ENCODE measurements at places on chromosomes 7 and 10.

DNA sequence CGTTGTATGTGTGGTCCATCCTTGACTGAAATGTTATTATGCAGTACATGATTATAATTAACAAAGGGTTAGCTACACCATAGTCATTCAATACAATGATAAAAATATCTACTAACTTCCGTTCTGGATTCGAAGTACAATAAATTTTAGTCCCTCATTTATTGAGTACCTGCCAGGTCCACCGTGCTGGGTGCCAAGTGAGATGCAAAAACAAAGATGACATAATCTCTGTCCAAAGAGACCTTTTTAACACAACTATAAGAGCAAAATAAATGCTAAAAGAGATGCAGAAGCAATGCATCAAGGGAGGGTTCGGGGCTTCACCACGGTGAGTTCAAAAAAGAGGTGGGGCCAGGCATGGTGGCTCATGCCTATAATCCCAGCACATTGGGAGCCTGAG lies 33.1 kb downstream of the LAMB1 start:
- no peak for DNase-seq

- no peak for DNase-seq
Observed at GRCh38 chr7:67512481-67512880, 515.8 kb downstream of the TYW1 start.

DNA sequence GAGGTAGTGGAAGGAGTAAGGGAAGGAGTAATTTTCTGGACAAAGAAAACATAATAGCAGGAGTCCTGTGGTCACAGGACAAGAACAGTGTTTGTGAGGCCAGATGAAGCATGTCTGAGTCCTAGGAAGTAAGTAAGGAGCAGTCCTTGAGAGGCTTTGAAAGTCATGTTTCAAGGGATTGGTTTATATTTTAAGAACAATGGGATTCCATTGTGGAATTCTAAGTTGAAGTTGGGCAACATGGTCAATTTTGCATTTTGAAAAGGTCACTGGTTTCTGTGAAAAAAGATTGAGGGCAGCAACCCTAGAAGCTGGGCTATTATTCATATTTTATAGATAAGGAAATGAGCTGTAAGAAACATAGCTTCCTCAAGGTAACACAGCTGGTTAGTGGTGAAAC lies 10.8 kb upstream of the SLC25A28 start:
- no peak for DNase-seq

DNA sequence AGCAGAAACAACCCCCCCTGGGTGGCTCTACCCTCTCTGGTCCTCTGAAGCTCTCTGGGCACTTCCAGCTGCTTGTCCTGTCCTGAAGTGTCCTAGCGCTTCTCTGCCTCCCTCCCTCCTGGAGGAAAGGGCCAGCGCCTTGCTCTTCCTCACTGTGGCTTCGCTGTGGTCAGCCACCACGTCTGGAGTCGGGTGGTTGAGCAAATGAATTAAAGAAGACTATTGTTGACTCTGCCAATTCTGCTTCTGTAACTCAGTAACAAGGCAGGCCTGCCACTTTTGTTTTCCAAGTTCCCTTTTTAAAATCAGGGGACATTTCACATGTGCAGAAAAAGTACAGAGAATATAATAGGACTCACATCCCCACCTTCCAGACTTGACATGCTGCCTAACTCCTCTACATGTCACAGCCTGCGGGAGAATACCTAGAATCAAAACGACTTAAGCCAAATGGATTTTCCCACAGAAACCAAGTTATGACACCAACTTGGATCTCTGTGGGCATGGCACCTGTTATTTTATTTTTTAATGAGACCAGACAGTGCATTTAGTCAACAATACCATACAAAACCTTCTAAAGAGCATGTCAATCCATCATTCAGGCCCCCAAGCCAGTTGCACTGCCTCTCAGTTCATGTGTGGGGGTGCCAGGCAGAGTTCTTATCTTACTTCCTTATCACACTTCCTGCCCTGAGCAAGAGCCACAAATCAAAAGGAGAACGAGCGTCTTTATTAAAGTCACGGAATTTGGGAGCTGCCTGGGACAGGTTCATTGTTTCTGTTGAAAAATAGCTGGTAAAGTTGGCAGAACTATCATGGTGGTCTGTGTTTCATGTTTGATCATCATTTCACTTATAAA lies 6.8 kb downstream of the FFAR4 start:
- peak; percentile 29 for DNase-seq

DNA sequence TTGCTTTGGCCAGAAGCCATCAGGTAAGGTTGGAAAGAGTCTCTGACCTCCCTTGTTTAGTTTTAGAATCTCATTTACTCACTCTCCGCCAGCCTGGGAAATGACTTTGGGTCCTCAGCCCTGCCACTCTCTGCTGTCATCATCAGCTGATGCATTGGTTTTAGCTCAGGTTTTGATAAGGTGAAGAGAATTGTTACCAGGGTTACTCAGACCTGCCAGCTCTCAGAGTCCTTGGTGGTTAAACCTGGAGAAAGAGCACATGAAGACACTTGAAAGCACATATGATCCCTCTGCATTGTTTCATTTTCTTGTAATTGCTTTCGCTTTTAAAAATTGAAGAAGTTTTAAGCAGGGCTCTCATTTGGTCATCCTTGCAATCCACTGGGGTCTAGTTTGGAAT lies 4.0 kb upstream of the CROT start:
- no peak for DNase-seq

- DNase-seq, result no peak
Observed at GRCh38 chr10:75024971-75025523, 86.4 kb upstream of the SAMD8 start.

- DNase-seq, result no peak
Observed at GRCh38 chr7:27152816-27153442, 546 bp upstream of the HOXA3 start.

DNA sequence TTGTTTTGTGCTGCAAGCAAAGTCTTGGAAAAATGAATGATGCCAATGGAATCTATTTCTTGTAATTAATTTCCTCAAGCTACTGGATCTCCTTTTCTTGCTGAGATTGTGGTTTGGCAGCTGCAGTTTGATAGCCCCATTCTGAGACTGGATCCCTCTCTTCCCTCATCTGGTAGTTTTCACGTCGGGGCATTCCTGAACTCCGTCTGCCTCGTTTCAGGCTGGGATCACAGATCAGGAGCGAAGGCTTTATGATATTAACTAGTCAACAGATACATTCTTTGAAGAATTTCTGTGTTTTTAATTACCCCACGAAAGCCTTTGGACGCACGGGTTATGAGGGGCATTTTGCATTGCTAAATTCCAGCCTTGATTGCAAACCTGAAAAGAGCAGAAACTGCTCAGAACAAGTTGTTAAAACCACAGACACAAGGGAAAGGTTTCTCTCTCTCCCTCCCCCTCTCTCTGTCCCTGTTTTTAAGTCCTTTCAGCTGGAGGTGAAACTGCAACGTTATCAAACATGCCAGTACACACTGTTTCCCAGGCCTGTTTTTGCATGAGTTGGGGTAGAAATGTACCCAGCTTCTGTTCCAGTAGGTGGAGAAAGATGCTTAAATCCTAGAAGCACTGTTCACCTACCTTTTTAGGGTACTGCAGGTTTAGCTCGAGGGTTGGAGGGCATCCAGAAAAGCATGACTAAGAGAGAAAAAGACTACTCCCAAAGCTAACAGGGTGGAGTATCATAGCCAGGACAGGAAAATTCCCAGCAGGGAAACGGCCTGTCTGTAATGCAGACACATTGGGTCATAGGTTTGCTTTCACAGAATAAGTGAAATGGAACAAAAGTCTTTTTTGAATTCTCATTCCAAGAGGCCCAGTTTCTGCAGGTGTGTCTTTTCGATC lies 124.3 kb downstream of the CUX1 start:
- peak; percentile 81 for DNase-seq

- peak; percentile 78 for DNase-seq
Observed at GRCh38 chr7:151518105-151518946, 1.4 kb downstream of the RHEB start.

DNA sequence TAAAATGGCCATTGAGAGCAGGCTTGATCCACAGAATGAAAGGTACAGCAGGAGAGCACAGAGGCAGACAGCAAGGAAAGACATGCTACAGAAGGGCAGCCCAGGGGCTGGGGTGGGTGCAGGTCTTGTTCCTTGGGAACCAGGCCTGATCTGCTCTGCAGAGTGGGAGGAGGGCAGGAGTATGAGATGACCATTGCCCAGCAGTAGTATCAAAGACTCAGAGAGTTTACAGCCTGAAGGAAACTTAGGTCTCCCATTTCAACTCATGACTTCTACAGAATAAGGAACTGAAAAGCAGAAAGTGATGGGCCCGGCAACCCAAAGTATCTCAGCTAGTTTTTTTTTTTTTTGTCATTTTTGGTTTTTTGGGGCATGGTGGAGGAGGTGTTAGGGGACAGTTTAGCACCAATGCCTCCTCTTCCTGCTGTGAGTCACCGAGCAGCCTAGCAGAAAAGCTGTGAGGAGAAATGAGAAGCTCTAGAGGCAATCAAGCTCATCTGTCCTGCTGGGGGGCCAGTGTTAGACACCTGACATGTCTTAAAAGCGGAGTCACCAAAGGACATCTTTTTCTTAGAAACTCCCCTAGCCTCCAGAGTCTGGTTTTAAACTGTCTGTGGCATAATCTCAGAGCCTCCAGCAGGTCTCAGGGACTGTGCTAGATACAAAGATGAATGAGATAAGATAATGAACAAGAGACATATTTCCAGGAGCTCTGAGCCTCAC lies 34.3 kb upstream of the HERPUD2 start:
- DNase-seq, result peak; percentile 39

GRCh38 chr10:43978091-43978490 lies 329.4 kb upstream of the ZNF32 start:
- DNase-seq, result no peak

- no peak for DNase-seq
Observed at GRCh38 chr10:122304054-122304579, 33.0 kb downstream of the BTBD16 start.

- no peak for DNase-seq
Observed at GRCh38 chr7:158567153-158567603, 20.4 kb downstream of the PTPRN2 start.

GRCh38 chr7:87316097-87316700 lies 29.3 kb upstream of the CROT start:
- no peak for DNase-seq

GRCh38 chr10:115992236-115992986 lies 280.6 kb downstream of the GFRA1 start:
- no peak for DNase-seq

- no peak for DNase-seq
Observed at GRCh38 chr7:128157906-128158305, 83.2 kb upstream of the LEP start.

- peak; percentile 43 for DNase-seq
Observed at GRCh38 chr7:151086802-151087244, 548 bp downstream of the AGAP3 start.

DNA sequence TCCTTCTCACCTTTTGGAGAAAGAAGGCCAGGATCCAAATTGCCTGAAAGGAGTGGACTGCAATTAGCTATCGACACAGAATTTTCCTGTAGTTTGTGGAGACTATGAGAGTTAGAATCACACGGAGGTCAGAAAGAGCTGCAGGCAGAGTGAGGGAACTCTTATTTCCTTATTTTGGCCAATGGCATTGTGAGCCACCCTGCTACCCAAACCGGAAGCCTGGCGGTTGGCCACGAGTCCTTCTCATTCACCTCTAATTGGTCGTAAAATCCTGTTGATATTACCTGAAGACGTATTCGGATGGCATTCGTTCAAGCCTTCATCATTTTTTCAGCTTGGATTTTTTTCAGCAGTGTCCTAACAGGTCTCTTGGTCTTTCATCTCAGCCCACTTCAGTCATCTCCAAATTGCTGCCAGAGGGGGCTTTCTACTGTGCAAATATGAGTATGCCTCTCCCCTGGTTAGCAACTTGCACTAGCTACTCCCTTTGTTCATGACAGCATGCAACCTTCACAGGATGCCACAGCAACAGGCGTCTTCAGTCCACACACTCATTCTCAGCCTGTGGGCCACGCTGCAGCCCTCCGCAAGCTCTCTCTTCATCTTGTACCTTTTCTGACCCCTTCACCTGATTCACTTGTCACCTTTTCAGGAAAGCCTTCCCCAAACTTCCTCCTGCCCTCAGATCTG lies 66.9 kb downstream of the GATA3 start:
- no peak for DNase-seq

DNA sequence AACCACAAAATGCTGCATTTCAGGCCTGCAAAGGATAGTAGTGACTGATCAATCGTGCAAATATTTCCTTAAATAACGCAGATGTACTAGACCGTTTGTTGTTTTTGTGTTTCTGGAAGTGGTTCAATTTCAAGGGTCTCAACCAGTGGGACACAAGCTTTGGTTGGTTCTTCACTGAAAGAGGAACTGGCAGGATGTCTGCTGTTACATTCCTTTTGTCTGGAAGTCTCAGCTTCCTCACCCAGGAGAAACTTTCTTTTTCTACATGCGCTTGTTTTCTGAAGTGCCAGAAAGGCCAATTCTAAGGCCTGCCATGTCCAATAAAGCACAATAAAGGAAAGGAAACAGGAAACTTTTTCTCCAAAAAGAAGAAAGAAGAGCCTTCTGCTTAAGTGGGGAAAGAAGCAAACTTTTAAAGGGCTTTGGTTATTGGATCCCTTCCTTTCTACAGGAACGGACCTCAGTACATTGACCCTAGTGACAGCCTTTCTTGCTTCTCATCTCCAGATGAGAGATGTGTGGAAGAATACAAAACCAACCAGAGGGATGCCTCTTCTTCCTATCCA lies 4.1 kb downstream of the DKK1 start:
- DNase-seq, result no peak

- peak; percentile 65 for DNase-seq
Observed at GRCh38 chr10:112960151-112960681, 10.2 kb downstream of the TCF7L2 start.

- DNase-seq, result peak; percentile 77
Observed at GRCh38 chr7:100247152-100247757, 27.5 kb downstream of the PVRIG start.

DNA sequence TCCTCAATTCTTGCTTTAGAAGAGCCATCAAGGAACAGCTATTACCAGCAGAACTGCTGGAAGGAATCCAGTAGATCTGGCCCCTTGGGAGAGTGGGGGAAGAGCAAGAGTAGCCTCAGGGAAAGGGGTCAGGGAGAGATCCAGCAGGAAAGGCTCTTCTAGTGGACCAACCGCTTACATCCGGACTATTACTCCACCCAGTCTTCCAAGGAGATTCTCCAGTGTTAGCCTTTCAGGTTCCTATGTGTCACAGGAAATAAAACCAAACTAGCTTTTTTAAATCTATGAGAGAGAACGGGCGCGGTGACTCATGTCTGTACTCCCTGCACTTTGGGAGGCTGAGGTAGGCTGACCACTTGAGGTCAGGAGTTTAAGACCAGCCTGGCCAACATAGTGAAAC lies 34.3 kb downstream of the TET1 start:
- DNase-seq, result peak; percentile 42

DNA sequence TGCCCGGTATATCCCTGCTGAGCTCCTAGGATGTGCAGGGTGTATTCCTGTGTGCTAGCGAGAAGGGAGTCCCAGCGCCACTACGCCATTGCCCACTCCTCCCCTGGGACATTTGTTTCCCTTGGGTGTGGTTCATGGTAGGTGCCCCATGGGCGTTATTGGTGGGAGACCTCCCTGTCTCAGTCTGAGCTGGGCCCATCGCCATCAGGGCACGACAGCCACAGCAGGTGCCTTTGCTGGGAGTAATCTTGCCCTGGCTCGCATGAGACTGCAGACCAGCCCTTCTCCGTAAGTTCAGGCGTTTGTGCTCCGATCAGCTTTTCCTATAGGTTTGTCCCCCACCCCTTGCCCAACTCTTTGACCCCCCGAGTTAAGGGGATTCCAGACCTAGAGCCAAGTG lies 137.3 kb upstream of the SH2B2 start:
- no peak for DNase-seq

GRCh38 chr10:59805014-59805413 lies 51.8 kb upstream of the MRLN start:
- DNase-seq, result peak; percentile 67
